ENCODE measurements at places on chromosomes 6 and 20. TPM values are rescaled to one million over a fixed set of nuclear protein-coding genes. Genes with fewer than 3 reads are reported as not detected.

BMP5 gene
- polyA plus RNA-seq = 0.04 TPM

DDO gene
- 0.08 TPM for polyA plus RNA-seq

MRPS26 gene
- 111 TPM for polyA plus RNA-seq

FAM184A gene
- not detected for polyA plus RNA-seq

NKAPL gene
- polyA plus RNA-seq = not detected

NR2E1 gene
- not detected for polyA plus RNA-seq

C6orf52 gene
- polyA plus RNA-seq = 1.4 TPM

LY6G6D gene
- not detected for polyA plus RNA-seq

GJA1 gene
- polyA plus RNA-seq = 76.7 TPM

FAXC gene
- polyA plus RNA-seq = 5.1 TPM

ZC2HC1B gene
- not detected for polyA plus RNA-seq

SYNGAP1 gene
- polyA plus RNA-seq = 9.2 TPM

OLIG3 gene
- polyA plus RNA-seq = not detected

PTK7 gene
- polyA plus RNA-seq = 4.5 TPM

CYP39A1 gene
- 0.22 TPM for polyA plus RNA-seq

FOXF2 gene
- 12.3 TPM for polyA plus RNA-seq

TAAR5 gene
- not detected for polyA plus RNA-seq

TBXT gene
- polyA plus RNA-seq = not detected

ASCC3 gene
- polyA plus RNA-seq = 17.4 TPM

CLPSL2 gene
- not detected for polyA plus RNA-seq

ABRACL gene
- polyA plus RNA-seq = 63.3 TPM

TPX2 gene
- 106 TPM for polyA plus RNA-seq

PRKN gene
- 0.07 TPM for polyA plus RNA-seq

EYA4 gene
- polyA plus RNA-seq = 14.4 TPM

ASF1A gene
- polyA plus RNA-seq = 13.1 TPM

F13A1 gene
- polyA plus RNA-seq = not detected

ARMC2 gene
- 2.1 TPM for polyA plus RNA-seq

WFDC5 gene
- polyA plus RNA-seq = not detected

GRM1 gene
- polyA plus RNA-seq = 0.05 TPM

PCK1 gene
- not detected for polyA plus RNA-seq

GFOD1 gene
- 3.1 TPM for polyA plus RNA-seq

VSX1 gene
- polyA plus RNA-seq = 1.2 TPM

LINC00237 gene
- polyA plus RNA-seq = not detected

TCP11 gene
- not detected for polyA plus RNA-seq

GNAS-AS1 gene
- polyA plus RNA-seq = not detected

MTHFD1L gene
- polyA plus RNA-seq = 27.2 TPM

NKAIN4 gene
- polyA plus RNA-seq = 9.7 TPM

NNAT gene
- not detected for polyA plus RNA-seq

COL19A1 gene
- not detected for polyA plus RNA-seq

ASIP gene
- not detected for polyA plus RNA-seq

PROKR2 gene
- not detected for polyA plus RNA-seq

DEFB126 gene
- polyA plus RNA-seq = not detected

TRIM31 gene
- polyA plus RNA-seq = 3.3 TPM

MYLK4 gene
- polyA plus RNA-seq = 0.14 TPM

OOEP gene
- polyA plus RNA-seq = not detected

BPIFB4 gene
- not detected for polyA plus RNA-seq

THBS2 gene
- polyA plus RNA-seq = not detected

DNAH8 gene
- not detected for polyA plus RNA-seq
